SJCRH30 (cell line): ENCODE measurements at places on chromosomes 5 and 9. TPM values are rescaled to one million over a fixed set of nuclear protein-coding genes. Genes with fewer than 3 reads are reported as not detected.

Gene SPINK6
- not detected in 2 replicates for total RNA-seq

Gene HTR4
- total RNA-seq = 0.06 TPM in 1 of 2 replicates, not detected in the other

Gene ANKRD34B
- 2.9 and 3.0 TPM in 2 replicates for total RNA-seq

DNA sequence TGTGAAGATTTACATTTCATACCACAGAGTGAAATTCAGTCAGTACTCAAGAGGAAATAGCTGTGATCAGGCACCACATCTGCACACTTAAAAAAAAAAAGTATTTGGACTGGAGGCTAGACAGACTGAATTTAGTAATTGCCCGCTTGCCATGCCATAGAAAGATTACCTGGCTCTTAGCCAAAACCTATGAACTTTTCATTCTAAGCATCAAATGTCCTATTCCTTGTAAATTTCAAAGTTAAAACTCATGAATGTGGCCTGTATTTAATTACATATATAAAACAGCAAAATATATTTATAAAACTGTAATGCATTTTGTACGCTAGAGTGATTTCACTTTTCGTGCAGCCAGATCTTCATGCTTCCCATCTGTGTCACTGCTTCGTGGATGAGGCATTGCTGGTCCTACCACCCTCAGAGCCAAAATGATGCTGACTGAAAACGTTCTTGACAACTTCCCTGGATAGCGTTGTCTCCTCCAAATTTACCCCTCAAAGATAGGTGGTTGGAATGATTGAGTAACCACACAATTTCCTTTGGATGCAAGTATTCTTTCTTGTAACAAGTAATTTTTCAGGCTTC is 447.9 kb upstream of the SGCD start:
- no peak for DNase-seq

Gene CNTNAP3
- total RNA-seq = 10.7 and 12.3 TPM in 2 replicates

GRCh38 chr5:639584-640213 is 27.6 kb downstream of the CEP72 start:
- DNase-seq = no peak

- no peak for DNase-seq
These were observed 16.4 kb downstream of the MFAP3 start for GRCh38 chr5:154055201-154055600.

Gene CRHBP
- not detected in 2 replicates for total RNA-seq

DNA sequence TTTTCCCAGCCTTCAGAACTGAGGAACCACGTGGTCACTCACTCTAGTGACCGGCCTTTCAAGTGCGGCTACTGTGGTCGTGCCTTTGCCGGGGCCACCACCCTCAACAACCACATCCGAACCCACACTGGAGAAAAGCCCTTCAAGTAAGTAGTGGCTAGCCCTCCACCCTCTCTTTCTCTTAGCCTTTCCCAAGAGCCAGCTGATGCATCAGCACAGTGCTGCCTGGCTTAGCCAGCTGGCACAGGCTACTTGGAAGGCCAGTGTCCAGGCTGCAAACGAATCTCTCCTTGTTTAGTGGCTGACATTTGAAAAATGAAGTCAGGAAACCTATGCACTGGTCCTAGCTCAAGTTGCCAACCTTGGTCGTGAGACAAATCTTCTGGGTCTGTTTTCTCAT is 91.1 kb downstream of the PRDM6 start:
- no peak for DNase-seq

Gene PCDHA1
- not detected in 2 replicates for total RNA-seq

DNA sequence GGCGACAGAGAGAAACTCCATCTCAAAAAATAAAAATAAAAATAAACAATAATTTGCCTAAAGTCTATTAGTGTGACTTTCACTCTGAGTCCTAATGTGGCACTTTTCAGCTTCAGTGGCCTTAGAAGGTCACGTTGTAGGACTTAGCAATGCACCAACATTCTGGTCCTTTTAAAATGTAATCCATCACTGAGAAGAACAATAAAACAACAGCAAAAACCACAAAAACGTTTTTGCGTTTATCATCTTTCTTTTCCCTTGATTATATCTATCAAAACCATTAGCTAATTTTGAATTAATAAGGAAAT is 190.1 kb upstream of the ZNF608 start:
- DNase-seq = no peak

Gene PCDHB13
- total RNA-seq = 3.0 and 3.2 TPM in 2 replicates

DNA sequence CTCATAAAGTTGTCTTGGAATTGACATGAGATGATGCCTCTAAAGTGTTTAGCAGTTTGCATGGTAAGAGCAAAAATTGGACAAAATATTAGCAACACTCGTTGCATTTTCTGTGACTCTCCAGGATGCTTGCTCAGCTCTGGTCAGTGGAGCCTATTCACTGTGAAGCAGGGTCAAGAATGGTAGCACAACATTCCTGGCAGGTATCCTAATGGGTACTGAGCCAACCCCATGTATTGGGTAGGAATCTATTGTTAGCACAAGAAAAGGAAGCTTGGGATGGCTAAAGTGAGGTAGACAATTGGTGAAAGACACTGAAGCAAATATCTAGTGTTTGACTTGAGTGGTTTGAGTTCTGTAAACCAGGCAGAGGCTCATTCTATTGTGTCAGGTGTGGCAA is 10.4 kb upstream of the ACTBL2 start:
- DNase-seq = no peak

DNA sequence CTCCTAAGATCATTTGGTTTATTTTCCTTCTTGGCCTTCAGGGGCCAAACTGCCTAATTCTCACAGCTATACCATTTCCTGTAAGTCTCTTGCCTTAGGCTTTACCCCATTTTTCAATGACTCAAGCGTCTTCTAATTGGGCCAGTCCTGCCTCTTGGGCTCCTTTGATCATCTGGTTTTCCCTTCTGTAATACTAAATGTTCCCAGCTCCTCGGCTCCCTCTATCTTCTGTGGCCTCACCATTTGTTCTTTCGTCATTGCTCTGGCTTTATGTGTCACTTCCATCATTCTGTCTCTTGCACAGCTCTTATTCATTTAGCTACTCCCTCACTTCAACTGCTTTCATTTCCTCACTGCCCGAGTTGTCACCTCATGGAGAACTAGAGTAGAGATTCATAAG is 14.5 kb upstream of the SPINK7 start:
- DNase-seq = no peak

Gene SLC6A7
- total RNA-seq = not detected in 2 replicates

GRCh38 chr5:80466669-80467485 is 21.0 kb upstream of the FAM151B start:
- DNase-seq = no peak

DNA sequence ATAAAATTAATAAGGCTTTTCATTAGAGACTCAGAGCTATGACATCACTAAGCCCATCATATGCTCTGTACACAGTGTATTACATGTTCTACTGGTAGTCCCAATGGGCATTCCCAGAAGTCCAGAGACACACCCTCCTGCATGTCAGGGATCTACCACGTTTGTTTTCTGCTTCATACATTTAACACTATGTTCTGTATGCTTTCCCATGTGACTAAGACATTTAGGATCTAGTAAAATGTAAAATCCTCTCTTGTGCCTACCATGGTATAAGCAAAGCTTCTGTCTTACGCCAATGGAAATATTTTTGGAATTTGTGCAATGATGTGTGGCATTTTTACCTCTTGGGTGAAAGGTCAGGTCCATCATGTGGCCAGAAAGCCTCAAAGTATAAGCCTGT is 192.4 kb downstream of the ADAMTSL1 start:
- DNase-seq = no peak

DNA sequence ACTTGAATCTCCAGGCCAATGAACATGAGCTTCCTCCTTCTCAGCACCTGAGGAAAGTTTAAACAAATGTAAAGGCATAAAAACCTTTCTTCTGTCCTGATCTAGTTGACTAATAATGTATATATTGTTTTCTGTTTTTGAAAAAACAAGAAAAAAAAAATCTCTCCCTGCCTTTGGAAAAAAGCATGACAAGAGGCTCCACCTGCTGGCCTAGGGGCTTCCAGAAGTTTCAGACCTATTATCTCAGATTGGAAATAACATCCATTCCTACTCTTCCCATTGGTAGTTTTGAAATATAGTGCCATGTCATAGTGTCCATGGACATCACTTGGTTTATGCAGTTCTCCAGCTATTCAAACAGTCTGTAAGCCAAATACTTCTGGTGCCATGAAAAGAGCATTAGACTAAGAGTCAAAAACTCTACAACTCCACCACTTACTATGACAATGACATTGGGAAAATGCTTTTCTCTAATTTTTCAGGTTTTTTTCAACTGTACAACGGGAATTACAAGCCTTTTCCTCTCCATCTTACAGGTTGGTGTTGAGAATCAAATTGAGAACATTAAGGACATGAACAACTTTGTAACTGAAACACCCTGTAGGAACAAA is 409.6 kb upstream of the MPDZ start:
- DNase-seq = peak; percentile 10

Gene SMIM33
- total RNA-seq = not detected in 2 replicates

Gene SLC34A3
- total RNA-seq = 0.06 TPM in 1 of 2 replicates, not detected in the other

Gene WDR38
- total RNA-seq = not detected in 2 replicates

Gene SCGB3A1
- not detected in 2 replicates for total RNA-seq

DNA sequence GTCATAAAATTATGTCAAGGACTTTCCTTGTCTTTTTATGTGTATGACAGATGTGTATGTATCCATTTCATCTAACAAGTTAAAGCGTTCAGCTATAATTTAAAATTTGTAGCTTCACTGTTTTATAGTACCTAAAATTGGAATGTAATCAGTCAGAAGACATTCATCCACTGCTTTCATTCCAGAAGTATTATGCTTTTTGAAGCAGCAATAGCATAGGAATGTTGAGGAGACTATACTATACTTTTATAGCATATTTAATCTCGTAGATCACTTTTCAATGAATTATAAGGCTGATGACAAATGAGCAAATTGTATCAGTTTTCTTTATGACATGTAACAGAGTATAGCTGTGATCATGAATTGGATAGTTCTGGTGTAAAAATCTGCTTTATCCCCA is 6.9 kb downstream of the PCDHGA12 start:
- DNase-seq = no peak

GRCh38 chr5:36073595-36074216 is 7.0 kb upstream of the UGT3A2 start:
- DNase-seq = peak; percentile 60

GRCh38 chr9:125970340-125970739 is 223.2 kb downstream of the PBX3 start:
- DNase-seq = no peak

DNA sequence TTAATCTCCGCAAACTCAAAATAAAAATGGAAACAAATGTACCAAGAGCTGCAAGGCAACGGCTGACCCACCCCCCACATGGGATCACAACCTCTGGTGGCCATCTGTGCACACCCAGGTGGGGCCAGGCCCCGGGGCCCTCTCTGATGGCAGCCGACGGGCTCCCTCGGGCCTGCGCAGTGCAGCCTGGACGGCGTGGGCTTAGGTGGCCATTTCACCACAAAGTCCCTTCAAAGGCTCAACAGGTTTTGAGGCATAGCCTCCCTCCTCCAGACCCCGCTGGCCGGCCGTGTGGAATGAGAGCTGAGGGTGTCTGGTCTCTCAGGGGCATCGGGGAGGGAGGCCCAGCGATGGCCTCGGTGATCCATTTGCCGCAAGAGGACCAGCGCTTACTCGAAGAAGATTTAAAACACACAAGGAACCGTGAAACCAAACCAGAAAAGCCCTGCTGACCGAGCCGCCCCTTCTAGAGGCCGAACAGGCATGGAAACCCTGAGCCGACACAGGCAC is 42.7 kb upstream of the CEP72 start:
- no peak for DNase-seq
